Activated CD4-positive, alpha-beta T cell treated with anti-CD3 and anti-CD28 coated beads for 36 hours (primary cell): ENCODE measurements at places on chromosomes 4 and X.

- DNase-seq: no peak
These were observed 2442.0 kb downstream of the PCDH7 start for GRCh38 chr4:33162122-33162521.

- no peak for DNase-seq
These were observed 9.3 kb upstream of the CPE start for GRCh38 chr4:165369522-165369921.

GRCh38 chrX:23864742-23865326 lies 42.9 kb downstream of the APOO start:
- DNase-seq: no peak

DNA sequence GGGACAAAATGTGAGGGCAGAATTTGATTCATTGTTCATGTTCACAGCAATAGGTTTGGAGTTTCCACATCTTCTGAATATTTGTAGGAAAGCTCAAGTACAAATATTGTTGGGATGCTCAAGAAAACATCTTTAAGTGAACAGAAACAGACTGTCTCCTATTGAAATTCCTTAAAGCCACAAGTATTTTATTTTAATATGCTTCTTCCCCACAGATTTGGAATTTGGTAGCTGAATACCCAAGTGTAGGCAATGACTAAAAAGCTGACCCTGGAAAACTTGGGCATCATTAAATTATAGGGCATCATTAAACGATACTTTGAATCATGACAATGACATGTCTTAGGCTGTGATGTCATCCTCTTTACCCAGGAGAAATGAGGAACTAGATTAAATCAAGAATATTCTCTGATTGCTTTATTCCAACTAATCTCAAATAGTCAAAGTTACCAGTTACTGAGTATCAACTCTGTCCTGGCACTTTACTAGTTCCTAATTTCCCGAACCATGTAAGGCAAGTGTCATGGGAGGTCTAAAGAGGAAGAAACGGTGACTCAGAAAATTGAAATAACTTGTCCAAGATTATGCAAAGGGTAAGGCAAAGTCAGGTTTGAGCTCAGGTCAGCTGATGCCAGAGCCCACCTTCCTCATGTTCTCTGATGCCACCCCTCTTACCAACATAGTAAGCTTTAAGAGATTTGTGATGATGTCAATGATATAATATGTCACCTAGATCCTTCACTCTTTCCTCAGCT lies 223.1 kb upstream of the LEF1 start:
- DNase-seq: no peak

GRCh38 chrX:140672840-140673731 lies 36.5 kb upstream of the LINC00632 start:
- DNase-seq: no peak

GRCh38 chrX:34503119-34503518 lies 154.0 kb downstream of the TMEM47 start:
- DNase-seq: no peak

DNA sequence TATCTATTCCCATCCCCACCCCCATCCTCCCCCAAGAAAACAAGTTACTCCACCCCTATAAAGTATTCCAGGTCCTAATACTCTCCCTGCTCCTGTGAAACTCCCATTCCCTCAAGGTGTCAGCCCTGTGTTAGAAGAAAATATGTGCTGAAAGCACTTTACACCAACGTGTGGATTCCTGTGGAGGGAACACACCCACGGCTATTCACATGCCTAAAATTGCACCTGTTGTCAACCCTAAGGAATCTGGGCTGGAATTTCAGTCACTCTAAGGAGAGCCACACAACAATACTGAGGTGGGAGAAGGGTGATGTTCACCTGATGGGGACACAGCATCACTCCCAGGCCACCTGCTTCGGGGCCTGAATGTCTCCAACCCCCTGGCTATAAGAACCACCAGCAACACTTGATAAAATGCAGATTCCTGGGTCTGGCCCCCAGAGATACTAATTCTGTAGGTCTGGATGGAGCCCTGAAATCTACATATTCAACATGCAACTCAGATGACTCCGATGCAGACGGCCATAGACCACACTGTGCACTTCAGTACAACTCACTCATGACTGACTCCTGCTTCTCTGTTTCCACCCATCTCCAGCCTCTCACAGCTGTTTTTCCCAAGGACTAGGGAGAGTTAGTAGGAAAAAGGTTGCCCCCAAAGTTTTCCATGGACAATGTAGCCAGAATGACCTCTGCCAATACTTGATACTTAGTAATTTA lies 15.8 kb downstream of the SCD5 start:
- no peak for DNase-seq

- no peak for DNase-seq
These were observed 218.4 kb downstream of the STIM2 start for GRCh38 chr4:27078934-27079455.

GRCh38 chrX:111360839-111361238 lies 51.2 kb downstream of the DCX start:
- no peak for DNase-seq

DNA sequence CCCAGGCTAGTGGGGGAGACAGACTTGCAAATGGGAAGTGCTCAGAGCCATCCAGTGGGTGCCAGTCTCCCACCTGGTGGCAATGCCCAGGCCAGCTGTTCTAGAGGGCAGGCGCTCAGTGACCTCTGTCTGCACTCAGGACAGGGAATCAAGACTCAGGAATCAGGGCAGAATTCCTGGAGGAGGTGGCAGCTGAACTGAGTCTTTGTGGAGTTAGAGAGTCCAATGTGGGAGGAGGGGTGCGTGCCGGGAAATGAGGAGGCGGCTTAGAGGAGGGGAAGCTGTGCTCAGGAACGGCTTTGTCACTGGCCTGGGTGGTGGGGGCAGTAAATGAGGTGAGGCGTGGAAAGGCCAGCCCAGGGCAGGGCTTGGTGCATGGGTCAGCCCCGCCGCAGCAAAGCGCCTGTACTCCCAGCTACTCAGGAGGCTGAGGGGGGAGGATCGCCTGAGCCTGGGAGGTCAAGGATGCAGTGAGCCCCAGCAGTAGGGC lies 31.3 kb upstream of the SORCS2 start:
- DNase-seq: no peak

GRCh38 chr4:149702414-149703293 lies 113.0 kb downstream of the IQCM start:
- DNase-seq: no peak

DNA sequence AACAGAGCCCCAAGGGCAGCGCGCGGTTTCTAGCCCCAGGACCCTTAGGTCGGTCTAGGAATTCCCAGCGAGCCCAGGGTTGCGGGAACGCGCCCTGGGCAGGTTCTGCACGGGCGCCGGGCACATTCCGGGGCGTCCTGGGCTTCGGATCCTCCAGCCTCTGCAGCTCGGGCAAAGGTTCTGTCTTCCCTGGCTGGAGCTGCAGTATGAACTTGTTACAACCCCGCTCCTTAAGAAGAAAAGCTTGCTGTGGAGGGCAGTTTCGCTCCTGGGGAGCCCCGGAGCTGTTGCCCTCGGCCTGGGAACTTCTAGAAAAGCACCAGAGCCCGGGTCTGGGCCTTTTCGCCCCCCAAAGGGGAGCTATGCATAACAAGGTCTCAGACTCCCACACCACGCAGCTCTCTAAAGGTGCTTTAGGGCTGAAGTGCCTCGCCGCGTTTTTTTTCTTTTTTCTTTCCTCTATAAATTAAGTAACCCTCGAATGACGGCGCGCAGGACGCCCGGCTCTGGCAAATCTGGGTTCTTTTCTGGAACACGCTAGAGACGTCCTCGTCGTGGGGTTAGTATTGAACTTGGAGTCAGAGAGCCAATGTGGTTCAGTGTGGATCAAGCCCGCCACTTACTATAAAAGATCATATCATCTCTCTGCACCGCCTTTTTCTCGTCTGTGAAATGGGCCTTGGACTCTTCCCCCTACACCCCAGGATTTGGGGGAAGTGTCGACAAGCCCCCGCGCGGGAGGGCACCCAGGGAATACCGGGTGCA lies 5.7 kb downstream of the MSX1 start:
- DNase-seq: no peak

- DNase-seq: no peak
These were observed 19.1 kb downstream of the PAGE2 start for GRCh38 chrX:55107911-55108310.

DNA sequence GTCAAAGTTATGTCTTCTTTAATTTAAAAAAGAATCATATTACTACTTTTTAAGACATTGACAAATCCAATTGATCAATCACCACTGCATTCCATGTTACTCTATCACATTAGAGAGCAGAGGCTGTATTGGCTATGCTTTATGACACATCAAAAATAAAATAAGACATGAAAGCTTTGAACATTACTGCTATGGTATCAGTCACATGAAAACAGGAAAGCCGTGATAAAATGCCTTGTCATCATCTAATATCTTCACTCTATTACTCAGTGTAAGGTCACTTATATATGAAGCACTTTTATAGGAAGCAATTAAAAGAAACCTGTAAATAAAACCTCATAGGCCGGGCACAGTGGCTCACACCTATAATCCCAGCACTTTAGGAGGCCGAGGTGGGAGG lies 27.7 kb upstream of the CEP135 start:
- DNase-seq: no peak

- DNase-seq: no peak
These were observed 3.4 kb downstream of the GPR78 start for GRCh38 chr4:8583655-8584025.

DNA sequence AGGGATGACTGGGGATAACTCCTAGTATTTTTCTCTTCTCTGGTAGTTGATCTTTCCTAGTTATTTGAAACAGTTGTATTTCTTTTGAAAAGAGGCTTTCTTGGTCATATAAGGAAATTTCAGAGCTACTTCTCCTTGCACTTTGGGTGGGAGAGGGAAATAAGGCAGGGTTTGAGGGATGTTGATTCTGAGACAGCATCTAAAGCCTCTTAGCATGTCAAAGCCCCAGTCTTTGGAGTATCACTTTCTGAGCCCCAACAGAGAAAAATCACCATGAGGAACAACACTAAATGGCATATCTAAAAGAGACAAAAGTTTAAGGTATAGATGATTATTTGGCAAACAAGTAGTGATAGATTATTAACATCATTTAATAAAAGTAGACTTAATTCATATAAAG lies 688.1 kb downstream of the TRAM1L1 start:
- no peak for DNase-seq

DNA sequence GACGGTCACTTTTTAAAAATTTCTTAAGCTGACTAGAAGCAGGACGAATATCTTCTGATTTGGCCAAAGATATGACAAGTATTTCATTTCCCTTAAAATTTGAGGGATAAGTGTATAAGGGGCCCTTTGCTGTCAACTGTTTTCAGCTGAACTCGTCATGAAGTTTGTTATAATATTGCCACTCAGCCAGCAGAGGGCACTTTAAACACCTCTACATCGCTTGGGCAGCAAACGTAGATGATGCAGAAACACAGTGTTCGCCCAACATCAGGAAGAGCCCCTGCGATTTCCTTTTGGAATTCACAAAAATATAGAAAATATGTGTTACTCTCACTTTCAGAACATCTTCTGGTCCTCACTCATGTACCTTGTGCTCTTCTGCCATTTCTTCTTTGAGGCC lies 435.7 kb upstream of the FMR1 start:
- DNase-seq: peak; percentile 8

- peak; percentile 79 for DNase-seq
These were observed 725 bp downstream of the FAM120C start for GRCh38 chrX:54182194-54182863.

DNA sequence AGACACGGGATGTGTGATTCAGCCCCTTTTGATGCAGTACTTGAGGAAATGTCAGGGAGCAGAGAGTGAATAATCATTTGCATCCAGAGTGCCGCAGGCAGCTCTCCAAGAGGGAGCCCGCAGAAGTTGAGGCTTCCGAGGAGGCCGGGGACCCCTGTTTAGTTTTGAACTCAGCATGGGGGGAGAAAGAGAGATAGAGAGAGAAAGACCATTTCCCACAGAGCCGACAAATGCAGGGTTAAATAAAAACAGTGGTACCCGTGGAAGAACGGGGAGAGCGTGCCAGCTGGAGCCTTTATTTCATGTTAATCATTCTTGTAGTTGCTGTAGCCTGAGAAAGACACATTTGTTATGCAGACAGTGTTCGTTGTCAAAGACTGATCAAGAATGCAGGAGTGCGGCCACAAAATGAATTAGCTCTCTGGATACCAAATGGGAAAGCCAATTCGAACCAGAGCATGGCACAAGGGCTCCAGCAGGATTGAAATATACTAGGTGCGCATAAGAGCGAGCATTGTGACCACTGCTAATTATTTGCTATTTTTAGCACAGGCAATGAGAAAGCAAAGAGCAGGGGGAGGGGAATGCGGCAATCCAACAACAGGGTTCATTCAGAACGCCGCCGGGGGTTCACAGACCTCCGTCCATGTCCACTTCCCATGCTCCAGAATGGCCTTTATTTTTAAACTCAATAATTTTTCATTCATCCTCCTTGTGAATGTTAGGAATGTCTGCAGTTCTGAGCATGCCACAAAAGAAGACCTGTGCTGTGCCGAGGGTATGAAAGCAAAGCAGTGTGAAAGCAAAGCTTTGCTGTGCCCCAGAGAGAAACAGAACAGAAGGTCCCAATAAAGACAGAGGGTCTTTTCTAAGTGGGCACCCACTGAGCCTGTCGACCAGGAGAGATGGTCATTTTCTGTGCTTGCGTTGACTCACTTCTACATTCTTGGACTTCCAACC lies 243.9 kb upstream of the VCX3A start:
- no peak for DNase-seq
